ENCODE measurements at places on chromosomes 5 and 9.

DNA sequence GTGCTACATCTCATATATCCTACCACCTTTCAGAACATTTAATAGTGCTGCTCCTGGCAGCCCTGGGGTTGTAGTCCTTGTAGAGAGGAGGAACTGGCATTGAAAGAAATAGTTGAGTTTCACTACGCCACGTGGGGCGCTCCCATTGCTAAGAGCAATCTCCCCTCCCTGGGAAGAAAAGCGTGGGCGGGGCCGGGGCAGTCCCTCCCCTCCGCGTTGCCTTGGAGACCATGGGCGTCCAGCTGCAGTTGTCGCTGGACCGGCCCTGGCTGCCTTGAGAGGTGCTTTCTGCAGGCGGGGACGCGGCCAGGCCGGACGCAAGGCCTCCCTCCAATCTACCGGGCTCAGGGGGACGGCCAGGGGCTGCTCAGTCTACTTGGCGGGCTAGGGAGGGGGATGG, 368 bp upstream of the CCDC180 start:
- DNase-seq, result no peak

DNA sequence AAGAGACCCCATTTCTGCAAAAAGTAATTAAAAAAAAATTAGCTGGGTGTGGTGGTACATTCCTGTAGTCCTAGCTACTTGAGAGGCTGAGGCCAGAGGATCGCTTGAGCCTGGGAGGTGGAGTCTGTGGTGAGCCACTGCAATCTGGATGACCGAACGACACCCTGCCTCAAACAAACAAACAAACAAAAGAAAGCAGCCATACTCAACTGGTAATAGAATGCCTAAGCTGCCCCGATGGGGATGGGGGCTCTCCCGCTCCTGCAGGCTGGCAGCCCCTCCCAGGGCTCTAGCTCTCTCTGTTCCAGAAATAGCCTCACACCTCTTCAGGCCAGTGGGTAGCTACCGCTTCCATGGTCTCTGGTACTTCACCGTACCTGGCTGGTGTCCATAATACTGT, 241.8 kb downstream of the FANCC start:
- DNase-seq, result no peak

GRCh38 chr5:149069711-149070110, 6.8 kb upstream of the SH3TC2 start:
- DNase-seq, result no peak

GRCh38 chr9:114350636-114351401, 21.1 kb downstream of the ORM2 start:
- no peak for DNase-seq

- no peak for DNase-seq
Observed at GRCh38 chr9:18555105-18555883, 81.3 kb downstream of the ADAMTSL1 start.

Data from stimulated activated CD4-positive, alpha-beta T cell treated with anti-CD3 and anti-CD28 coated beads, Interleukin-12 subunit alpha, Interleukin-12 subunit beta, amount 100 ng/mL, for 24 hours (primary cell).